ENCODE measurements at places on chromosomes 11 and 22.
A peak's percentile ranks its signal among the peaks of the same experiment; 100 is the strongest.

- no peak for DNase-seq
Measured at GRCh38 chr11:119861160-119861559, 132.2 kb upstream of the NECTIN1 start.

- DNase-seq: no peak
Measured at GRCh38 chr22:28103596-28103995, 184.5 kb upstream of the PITPNB start.

DNA sequence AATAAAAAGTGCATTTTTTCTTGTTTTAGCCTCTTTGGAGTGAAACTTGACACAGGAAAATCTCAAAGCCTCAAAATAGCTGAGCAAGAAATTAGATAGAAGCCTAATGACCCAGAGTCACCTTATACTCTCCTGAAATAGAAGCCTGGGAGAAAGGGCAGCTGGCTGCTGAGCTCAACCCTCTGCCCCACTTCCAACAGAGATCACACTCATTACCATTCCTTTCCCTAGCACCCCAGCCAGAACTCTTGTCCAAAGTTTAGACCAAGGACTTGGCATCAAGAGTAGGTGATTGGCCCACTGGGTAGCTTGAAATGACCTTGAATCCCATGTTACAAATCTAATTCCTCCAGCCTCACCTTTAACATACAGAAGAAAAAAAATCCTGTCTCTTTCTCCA lies 62.7 kb upstream of the AMOTL1 start:
- no peak for DNase-seq

DNA sequence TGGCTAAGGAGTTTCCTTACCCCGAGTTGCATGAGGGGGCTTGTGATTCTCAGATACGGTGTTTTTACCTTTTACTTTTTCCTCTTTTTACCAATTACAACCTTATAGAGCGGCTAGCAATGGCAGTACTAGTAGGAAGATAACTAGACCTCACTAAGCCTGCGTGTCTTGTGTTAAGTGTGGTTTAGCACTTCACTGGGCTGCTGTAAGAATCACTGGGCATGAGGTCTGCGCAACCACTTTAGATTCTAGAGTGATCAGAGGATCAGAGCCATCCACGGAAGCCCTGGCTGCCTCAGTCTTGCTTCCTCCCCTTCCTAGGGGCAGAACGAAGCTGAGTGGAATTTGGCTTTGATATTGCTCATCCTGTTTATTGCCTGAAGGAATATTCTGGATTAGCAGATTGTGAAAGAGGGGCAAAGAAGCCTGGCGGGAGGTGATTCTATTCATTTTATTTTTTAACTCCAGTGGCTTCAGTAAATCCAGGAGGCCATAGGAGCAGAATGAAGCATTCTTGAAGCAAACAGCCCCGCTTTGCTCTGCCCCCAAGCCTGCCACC lies 88.5 kb downstream of the GRAMD1B start:
- no peak for DNase-seq

DNA sequence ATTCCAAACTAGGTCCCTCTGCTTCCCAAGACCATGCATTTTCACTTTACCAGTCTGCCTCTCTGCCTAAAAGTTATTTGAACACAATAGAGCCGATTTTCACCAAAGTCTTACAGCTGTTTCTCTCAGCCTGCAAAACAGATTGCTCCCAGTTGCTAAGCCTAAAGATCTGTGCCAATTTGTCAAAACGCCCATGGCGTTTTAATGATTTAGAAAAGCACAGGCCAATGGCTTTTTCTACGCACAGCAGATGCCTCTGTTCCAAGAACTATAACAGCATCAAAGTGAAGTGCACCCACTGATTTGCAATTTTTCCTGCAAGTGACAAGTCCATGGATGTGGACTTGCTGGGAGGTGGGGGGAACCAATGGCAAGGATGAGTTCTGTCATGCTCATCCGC lies 173.9 kb upstream of the SYN3 start:
- DNase-seq: no peak

DNA sequence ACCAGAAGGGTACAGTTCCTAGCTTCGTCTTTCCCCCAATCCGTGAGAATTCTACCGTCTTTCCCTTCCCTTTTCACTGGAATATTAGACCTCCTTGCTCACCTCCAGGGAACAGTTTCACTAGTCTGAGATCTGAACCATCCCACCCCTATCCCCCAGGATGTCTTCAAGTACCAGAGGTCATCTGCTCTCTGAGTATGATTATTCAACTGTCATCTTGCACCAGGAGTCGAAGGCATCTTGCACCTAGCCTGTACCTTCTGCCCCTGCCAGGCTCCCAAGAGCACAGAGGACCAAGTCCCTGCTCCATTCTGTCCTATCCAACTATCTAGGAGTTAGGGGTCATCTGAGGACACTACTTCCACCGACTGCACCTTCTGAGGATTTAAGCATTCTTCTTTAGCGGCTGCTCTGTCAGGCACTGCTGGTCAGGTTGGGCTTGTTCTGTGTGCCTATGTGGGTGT lies 804 bp downstream of the ACER3 start:
- DNase-seq: no peak

DNA sequence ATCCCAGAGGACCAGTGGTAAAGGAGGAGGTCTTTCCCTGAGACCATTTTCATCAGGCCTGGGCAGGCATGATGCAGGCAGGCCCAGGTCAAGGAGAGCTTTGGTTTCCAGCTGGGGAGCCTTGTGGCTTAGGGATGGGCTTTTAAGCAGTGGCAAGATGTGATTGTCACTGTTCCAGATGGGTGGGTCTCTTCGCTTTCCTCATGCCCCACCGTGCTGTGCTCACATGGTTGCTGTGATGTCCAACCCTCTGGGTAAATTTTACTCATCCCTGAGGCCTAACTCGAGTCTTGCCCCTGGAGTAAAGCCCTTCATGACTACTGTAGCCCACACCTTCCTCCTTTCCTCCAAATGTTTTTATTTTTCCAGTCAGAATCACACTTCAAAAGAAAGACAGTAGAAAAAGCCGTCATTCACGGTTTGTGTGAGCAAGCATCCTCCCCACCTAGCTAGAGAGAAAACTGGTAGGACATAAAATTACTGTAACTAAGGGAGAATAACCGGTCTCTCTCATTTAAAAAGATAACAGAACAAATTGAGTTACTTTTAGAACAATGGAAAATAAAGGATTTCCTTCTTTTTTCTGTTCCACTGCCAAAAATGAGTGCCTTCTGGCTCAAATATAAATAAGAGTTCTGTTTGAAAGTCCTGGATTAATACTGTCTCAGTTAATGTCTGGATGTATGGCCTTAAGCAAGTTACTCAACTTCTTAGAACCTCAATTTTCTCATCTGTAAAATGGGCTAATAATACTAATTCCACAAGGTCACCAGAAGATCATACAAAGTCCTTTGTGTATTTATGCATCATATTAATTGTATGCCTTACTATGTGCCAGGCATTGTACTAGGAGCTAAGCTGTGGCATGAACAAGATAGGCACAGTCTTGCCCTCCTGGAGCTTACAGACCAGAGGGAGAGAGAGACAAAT lies 84.9 kb downstream of the ME3 start:
- no peak for DNase-seq

DNA sequence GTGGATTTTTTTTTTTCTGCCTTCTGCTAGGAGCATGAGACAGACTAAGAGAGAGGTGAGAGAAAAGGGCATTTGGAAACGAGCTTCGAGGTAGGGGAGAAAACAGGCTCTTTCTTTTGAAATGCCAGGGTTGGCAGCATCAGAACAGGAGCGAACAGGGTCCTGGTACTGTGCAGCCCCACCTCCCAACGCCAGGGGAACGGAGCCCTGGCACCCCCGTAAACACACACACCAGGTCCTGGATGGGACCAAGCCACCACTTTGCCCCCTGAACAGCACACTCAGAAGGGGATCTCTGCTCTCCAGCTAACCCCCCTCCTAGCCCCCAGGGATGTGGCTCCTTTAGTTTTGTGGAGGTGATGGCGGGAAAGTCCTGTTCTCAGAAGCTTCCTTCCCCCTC lies 127.1 kb downstream of the CTTN start:
- no peak for DNase-seq

GRCh38 chr11:44469412-44469811 lies 96.1 kb upstream of the CD82 start:
- no peak for DNase-seq

GRCh38 chr11:1883346-1884302 lies 8.1 kb downstream of the PRR33 start:
- no peak for DNase-seq

- DNase-seq: no peak
Measured at GRCh38 chr11:108147150-108147549, 25.8 kb downstream of the ACAT1 start.

DNA sequence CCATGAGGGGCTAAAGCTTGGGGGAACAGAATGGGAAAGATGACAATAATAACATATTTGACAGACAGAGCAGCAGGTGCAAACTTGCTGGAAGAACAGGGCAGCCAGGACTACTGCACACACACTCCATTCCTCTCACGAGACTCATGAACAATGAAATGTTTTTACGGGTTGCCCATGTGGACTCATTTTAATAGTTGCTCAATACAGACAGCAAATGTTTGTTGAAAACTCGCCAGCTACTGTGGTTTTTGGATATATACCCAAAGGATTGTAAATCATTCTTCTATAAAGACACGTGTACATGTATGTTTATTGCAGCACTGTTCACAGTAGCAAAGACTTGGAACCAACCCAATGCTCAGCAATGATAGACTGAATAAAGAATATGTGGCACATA lies 10.3 kb downstream of the SYT13 start:
- DNase-seq: no peak

GRCh38 chr11:335779-336658 lies 15.4 kb upstream of the IFITM3 start:
- peak; percentile 53 for DNase-seq

DNA sequence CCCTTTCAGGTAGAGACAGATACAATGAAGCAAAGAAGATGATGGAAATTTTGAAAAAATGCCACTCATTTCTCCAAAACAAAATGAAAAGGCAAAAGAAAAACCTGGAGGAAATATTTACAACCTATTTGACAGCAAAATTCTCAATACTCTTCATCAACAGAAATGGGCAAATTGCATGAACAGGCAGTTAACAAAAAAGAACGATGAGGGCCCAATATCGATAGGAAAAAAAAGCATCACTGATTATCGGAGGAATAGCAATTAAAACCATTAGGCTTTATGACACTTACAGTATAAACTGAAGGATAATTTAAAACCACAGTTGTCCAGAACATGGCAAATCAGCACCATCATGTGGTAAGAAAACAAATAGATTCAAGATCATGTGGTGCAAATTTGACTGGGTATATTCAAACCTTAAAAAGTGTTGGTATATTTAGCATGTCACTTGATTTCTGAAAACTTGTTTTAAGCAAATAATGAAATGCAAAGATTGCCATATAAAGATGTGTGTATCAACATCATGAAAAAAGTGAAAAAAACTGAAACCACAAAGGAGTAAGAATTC lies 222.9 kb downstream of the BRD1 start:
- DNase-seq: no peak

GRCh38 chr22:30297991-30298701 lies 8.8 kb upstream of the CASTOR1 start:
- DNase-seq: no peak

DNA sequence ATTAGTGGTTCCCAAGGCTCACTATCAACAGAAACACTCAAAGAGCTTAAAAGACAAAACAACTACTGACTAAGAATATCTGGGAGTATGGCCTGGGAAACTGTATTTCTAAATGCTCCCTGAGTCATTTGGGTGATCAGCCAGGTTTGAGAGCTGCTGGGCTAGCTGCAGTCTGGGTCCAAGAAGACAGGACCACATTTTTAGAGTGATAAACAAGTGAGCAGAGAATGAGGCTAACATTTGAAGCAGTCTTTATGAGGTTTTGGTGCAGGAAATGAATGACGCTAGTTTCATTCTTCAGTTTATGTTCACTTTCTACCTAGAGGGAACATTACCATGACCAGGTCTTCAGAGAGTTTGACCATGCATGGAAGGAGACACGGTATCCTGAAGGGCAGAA lies 97.7 kb downstream of the TEAD1 start:
- no peak for DNase-seq

- DNase-seq: no peak
Measured at GRCh38 chr11:79920480-79920879, 479.6 kb upstream of the TENM4 start.

DNA sequence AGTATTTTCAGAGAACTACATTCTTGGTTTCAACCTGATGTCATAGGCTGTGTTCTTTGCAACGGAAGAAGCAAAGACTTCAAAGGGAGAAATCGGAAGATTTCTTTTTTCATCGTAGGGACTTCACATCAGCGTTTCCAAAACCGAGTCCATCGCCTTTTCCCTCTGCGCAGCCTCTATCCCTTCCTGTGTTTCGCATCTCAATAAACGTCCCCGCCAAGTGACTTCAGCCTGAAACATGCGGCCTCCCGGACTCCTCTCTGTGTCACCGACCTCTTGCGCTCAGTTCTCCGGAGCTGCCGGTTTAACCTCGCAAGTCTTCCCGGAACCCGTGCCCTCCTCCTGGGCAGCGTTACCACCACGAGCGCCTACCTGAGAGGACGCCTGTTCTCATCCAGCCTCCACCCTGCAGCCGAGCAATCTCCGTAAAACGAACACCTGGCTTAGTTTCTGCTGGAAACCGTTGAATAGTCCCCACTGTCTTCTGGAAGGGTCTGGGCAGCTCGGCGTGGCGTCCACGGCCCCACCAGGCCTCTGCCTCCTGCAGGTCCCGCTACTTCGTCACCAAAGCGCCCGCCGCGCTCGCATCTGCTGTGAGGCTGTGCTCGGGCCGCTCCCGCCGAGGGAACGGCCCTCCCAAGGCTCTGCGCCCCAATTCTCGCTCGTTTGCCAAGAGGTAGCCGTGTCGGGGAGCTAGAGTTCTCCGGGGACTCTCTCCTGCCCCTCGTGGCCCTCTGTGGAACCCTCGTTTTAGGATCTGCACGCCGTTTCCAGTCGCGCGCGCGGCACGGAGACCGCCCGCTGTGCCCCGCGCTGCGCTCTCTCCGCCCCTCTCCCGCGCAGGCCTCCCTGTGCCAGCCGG lies at the start of gene GLB1L3:
GLB1L3 (plus strand) TSS at position 846 of the 862 bp plus-strand sequence. CDS start 362 bp downstream, outside the sequence.
- no peak for DNase-seq

- no peak for DNase-seq
Measured at GRCh38 chr11:12949453-12949852, 59.7 kb upstream of the RASSF10 start.

DNA sequence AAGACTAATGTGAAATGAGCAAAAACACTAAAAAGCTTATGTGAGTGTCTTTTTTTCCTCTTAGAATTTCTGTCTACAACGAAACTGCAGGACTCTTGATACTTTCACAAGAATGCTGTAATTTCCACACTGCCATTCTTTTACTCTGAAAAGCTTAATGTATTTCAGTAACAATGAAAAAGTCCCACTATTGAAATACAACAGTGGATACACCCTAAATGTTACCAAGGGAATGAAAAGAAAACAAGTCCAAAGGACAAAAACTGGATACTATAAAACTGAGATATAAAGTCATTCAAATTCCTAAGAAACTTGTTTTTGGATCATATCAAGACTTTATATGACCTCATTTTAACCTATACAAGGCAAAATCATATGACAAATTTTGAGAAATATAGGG lies 77.4 kb downstream of the SOX6 start:
- DNase-seq: no peak

DNA sequence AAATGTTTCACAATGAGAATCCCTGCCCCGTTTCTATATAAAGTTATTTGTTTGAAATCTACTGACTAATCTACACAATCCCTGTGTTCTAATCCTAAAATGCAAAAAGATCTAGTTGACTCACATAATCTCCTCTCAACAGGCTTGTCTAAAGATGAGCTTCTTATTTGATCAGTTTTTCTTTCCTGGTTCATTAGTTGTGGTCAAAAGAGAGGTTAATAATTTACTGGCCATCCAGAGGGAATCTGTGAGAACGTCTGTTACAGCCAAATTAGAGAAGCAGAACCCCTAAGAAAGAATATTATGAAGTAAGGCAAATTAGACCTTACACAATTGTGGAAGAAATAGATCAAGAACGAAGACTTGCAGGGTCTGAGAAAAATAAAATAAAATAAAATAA lies 173.7 kb upstream of the ANO3 start:
- DNase-seq: no peak

GRCh38 chr11:112226831-112227401 lies 688 bp downstream of the PTS start:
- DNase-seq: no peak

Data from GF-D8 (cell line).